ENCODE measurements at places on chromosomes 3 and 15.

DNA sequence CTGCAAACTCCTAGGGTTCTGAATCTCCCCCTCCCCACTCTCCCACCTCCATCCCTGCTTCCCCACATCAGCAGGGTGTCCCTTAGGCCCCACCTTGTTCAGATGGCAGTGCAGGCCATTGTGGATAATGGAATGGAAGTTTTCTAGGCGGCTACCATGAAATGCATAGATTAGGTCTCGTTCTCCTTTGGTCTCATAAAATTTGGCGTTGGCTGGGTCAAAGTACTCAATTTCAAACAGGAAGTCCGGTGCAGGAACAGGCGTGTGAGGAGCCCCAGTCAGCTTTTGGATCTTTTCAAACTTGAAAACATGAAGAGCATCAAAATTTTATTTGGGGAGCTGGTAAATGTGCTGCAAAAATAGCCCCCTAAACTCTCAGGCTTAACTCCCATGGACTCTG, 20.2 kb downstream of the PARP16 start:
- DNase-seq, result no peak

- no peak for DNase-seq
Measured at GRCh38 chr3:159486580-159486979, 502.1 kb upstream of the IL12A start.

DNA sequence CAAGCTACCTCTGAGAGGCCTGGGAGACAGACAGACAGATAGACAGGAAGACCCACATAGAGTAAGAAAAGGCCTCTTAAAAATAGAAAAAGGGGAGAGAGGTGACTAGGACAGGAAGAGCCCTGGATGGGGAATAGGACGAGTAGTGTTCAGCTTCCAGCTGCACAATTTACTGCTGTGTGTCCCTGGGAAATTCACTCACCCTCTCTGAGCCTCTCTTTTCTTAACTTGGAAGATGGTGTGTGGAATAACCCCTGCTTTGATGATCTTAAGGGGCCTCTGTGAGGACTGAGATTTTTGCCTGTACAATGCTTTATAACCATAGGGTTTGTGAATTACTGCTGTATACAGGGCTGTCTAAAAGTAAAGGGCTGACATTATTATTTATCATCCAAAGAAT, 37.5 kb downstream of the FEM1B start:
- no peak for DNase-seq

GRCh38 chr3:32106929-32107362, 526 bp downstream of the GPD1L start:
- peak; percentile 5 for DNase-seq

GRCh38 chr3:190345027-190345821, 23.0 kb upstream of the CLDN1 start:
- DNase-seq, result no peak

Measured in CD4-positive, alpha-beta T cell treated with Interleukin-2 at 100 ng/mL for 4 hours (primary cell).